ENCODE measurements at places on chromosomes 11 and 22. TPM values are rescaled to one million over a fixed set of nuclear protein-coding genes. Genes with fewer than 3 reads are reported as not detected.

Gene TMPRSS4
- total RNA-seq, result not detected

- H3K27ac ChIP-seq, result no peak overlapping the region
- no peaks in the 10 kb centered on the region for H3K27me3 ChIP-seq
- DNase-seq, result no peak
- no peaks in the 10 kb centered on the region for H3K4me1 ChIP-seq
Measured at GRCh38 chr11:133817449-133817848, 27.9 kb downstream of the SPATA19 start.

- H3K4me3 ChIP-seq, result no peak within 1 kb of the TSS
- no peak within 1 kb of the TSS for H3K27ac ChIP-seq
- H3K36me3 ChIP-seq, result no peaks in the 10 kb centered on the region
- DNase-seq, result no peak
- no peaks in the 10 kb centered on the region for H3K4me1 ChIP-seq
- peaks cover 9% of the 10 kb centered on the region for H3K27me3 ChIP-seq
Measured at GRCh38 chr22:50600538-50600937, at the start of gene MAPK8IP2. Gene MAPK8IP2, plus strand, starts transcription at chr22:50600793. Its CDS starts 26 bp downstream, at chr22:50600819.

DNA sequence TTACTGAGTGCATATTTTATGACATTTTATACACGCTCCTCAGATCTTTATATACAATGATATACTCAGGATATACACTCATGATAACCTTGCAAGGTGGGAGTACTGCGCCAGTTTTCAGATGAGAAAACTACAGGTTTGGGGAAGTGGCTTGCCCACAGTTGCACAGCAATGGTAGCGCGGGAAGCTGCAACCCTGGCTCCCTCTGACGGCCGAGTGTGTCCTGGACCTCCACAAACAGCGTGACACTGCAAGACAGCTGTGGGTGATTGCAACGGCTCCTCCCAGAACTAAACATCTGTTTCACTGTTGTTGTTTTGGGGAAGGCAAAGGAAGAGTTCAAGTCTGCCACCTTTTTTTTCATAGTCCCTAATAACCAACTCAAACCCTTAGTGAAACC lies 47.0 kb downstream of the PACSIN2 start:
- H3K27ac ChIP-seq, result peak overlapping the region; percentile 95
- H3K4me1 ChIP-seq, result peaks cover 40% of the 10 kb centered on the region
- H3K27me3 ChIP-seq, result no peaks in the 10 kb centered on the region
- peak; percentile 79 for DNase-seq
- H3K36me3 ChIP-seq, result no peaks in the 10 kb centered on the region
- no peak overlapping the region for H3K4me3 ChIP-seq

DNA sequence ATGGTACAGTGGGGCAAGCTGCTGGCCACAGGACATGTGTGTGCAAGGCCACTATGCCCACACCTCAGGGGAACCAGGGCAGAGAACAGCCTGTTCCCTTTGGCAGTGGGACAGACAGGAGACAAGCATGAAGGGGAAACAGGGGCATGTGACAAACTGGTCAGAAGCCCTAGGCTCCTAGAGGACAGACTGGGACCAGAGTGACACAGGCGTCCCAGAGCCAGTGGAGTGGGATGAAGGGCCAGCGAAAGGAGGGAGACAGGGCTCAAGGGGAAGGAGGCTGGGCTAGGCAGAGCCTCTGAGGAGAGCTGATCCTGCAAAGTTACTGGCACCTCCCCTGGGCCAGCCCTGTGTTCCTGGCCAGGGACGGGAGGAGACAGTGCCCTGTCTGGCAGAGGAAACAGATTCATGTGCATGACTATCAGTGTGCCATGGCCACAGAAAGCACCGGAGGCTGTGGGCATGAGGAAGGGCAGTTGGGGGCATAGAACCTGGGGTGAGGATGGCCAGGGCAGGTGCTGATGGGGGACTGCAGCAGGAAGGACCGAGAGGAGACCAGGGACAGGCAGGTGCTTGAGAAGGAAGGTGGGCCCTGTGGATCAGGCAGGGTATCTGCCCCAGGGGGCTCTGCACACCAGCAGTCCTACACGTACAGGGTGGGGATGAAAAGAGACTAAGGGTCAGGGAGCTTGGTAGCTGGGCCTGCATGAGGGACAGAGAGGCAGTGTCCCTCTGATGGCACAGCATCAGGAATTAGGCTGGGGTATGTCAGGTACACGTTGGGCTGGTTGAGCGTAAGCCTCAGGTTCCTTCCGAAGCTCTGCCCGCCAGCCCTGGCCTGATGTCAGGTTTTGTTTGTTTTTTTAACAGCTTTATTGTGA lies 9.8 kb downstream of the DERL3 start:
- DNase-seq, result no peak
- peak overlapping the region; percentile 25 for H3K27ac ChIP-seq
- no peak overlapping the region for H3K4me3 ChIP-seq
- peaks cover 22% of the 10 kb centered on the region for H3K4me1 ChIP-seq
- H3K27me3 ChIP-seq, result no peaks in the 10 kb centered on the region

DNA sequence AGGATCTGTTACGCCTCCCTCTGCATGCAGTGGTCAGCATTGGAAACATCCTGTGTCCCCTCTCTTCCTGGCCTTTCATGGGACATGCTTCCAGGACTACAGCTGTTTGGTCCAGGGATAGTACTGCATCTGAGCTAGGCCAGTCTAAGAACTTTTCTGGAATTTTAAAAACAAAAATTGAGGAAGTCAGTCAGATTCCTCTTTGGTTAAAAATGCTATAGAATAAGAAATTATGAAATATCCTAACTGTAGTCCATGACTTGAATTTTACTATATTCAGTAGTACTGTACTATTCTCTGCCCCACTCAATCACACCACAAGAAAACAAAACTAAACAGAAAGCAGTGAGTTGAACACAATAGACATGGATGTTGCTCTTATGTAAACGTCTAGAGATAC lies 201.0 kb upstream of the CADM1 start:
- no peaks in the 10 kb centered on the region for H3K4me1 ChIP-seq
- no peak for DNase-seq
- H3K27me3 ChIP-seq, result no peaks in the 10 kb centered on the region
- no peaks in the 10 kb centered on the region for H3K36me3 ChIP-seq
- no peak overlapping the region for H3K27ac ChIP-seq

Gene OR8G1
- not detected for total RNA-seq

- H3K27ac ChIP-seq, result peak overlapping the region; percentile 80
- no peaks in the 10 kb centered on the region for H3K27me3 ChIP-seq
- 0 out of 2 replicates have a peak, but pooled peaks cover 5% of the 10 kb centered on the region for H3K4me1 ChIP-seq
- peak; percentile 86 for DNase-seq
- no peak overlapping the region for H3K4me3 ChIP-seq
Measured at GRCh38 chr22:29520851-29521250, 32.7 kb downstream of the THOC5 start.

GRCh38 chr11:32087597-32087996 lies 3.3 kb upstream of the RCN1 start:
- peaks cover 29% of the 10 kb centered on the region for H3K4me1 ChIP-seq
- peak overlapping the region; percentile 52 for H3K4me3 ChIP-seq
- peak overlapping the region; percentile 82 for H3K27ac ChIP-seq
- no peaks in the 10 kb centered on the region for H3K27me3 ChIP-seq

DNA sequence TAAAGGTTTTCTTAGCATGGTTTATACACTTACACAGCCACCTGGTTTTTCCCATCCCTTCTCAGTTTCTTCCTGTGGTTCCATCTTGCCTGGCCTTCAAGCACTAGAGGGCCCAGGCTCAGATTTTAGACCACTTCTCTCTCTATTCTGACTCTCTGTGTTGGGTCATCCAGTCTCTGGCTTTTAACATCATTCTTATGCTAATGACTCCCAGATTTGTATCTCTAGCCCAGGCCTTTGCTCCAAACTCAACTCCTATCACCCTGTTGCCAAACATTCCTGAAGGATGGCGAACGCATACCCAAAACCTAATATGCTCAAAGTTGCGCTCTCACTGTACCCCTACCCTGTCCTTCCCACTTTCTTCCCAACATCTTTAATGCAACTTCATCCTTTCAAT lies 135.1 kb downstream of the SPATA19 start:
- no peaks in the 10 kb centered on the region for H3K27me3 ChIP-seq
- H3K4me3 ChIP-seq, result no peak overlapping the region
- no peak for DNase-seq
- H3K36me3 ChIP-seq, result no peaks in the 10 kb centered on the region
- no peaks in the 10 kb centered on the region for H3K4me1 ChIP-seq

- H3K27ac ChIP-seq, result no peak overlapping the region
- no peaks in the 10 kb centered on the region for H3K4me1 ChIP-seq
- no peak for DNase-seq
- no peaks in the 10 kb centered on the region for H3K27me3 ChIP-seq
- no peak overlapping the region for H3K4me3 ChIP-seq
- no peaks in the 10 kb centered on the region for H3K36me3 ChIP-seq
Measured at GRCh38 chr22:24823787-24824186, 17.8 kb downstream of the SGSM1 start.

DNA sequence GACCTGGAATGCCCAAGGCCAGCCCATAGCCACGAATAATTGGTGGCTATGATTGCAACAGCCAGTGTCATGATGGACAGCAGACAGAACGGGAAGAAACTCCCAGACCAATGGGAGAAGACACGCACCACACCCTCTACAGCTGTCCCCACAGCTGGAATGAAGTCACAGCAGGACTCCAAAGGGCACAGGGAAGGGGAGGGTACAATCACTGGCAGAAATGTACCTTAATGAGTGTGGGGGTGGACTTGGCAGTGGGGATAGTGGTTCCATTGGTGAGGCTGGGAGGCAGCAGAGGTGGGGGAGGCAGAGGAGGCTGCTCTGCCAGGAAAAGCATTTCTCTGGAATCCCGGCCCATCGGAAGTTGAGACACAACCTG lies 52.9 kb downstream of the SGSM3 start:
- peaks cover 5% of the 10 kb centered on the region for H3K36me3 ChIP-seq
- no peak overlapping the region for H3K4me3 ChIP-seq
- H3K4me1 ChIP-seq, result no peaks in the 10 kb centered on the region

- peaks cover 7% of the 10 kb centered on the region for H3K27me3 ChIP-seq
- no peaks in the 10 kb centered on the region for H3K4me1 ChIP-seq
- no peak overlapping the region for H3K27ac ChIP-seq
- H3K36me3 ChIP-seq, result no peaks in the 10 kb centered on the region
- H3K4me3 ChIP-seq, result no peak overlapping the region
- DNase-seq, result no peak
Measured at GRCh38 chr11:46391186-46391577, 394 bp downstream of the CHRM4 start.

GRCh38 chr22:38186429-38186828 lies 4.8 kb upstream of the PLA2G6 start:
- H3K4me3 ChIP-seq, result no peak overlapping the region
- DNase-seq, result no peak
- H3K27me3 ChIP-seq, result no peaks in the 10 kb centered on the region
- no peaks in the 10 kb centered on the region for H3K36me3 ChIP-seq
- no peak overlapping the region for H3K27ac ChIP-seq
